ENCODE measurements at places on chromosomes 1 and 21.

DNA sequence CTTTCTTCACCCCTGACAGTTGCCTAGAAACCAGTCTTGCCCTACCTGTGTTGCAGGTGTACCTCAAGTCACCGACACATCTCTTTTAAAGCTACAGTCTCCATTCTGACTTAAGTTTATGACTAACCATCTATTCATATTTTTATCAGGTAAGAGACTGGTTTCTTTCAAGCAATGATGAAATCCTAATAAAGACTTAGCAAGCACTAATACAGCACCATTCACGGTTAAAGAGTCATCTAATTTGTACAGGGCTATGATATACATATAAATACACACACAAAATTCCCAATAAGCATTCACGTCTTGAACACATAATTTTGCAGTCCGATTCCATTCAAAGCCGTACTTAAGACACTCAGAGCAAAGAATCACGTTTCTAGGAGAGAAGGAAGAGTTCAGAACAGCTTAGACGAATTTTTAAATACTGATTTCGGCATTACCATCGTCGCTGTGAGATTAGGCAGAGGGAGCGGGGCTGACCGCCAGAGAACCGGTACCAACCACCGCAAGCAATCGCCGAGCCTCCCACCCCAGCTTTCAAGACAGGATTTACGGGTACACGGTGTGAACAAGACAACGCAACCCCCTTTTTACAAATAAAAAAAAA is 943 bp downstream of the ERRFI1 start:
- peak; percentile 31 for DNase-seq

GRCh38 chr1:169100208-169100607 is 6.3 kb upstream of the ATP1B1 start:
- no peak for DNase-seq

DNA sequence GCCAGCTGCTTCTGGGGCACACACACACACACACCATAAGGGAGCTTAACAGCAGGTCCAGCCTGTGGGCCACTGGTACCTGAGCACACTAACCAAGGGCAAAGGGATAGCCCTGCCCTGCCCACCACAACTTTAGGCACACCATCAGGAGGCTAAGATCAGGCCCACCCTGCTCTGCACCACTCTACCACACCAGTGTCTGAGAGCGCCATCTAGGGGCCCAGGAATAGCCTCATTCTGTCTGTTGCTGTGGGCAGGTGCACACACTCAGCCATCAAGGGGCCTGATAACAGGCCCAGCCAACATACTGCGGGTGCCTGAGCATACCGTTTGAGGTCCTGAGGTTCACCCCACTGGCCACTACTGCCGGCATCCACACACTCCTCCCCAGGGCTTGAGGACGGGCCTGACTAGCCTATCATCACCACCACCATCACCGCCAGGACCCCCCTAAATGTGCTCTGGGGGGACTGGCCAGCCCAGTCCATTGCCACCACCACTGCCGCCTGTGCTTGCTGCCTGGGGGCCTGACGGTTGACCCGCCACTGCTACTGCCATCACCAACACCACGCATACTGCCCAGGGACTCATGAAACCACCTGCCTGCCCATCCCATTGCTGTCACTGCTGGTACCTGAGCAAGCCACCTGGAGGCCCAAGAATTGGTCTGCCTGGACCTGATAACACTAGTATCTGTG is 31.3 kb downstream of the NSL1 start:
- no peak for DNase-seq

- peak; percentile 45 for DNase-seq
Measured at GRCh38 chr21:43352568-43353281, 74.2 kb downstream of the SIK1 start.

DNA sequence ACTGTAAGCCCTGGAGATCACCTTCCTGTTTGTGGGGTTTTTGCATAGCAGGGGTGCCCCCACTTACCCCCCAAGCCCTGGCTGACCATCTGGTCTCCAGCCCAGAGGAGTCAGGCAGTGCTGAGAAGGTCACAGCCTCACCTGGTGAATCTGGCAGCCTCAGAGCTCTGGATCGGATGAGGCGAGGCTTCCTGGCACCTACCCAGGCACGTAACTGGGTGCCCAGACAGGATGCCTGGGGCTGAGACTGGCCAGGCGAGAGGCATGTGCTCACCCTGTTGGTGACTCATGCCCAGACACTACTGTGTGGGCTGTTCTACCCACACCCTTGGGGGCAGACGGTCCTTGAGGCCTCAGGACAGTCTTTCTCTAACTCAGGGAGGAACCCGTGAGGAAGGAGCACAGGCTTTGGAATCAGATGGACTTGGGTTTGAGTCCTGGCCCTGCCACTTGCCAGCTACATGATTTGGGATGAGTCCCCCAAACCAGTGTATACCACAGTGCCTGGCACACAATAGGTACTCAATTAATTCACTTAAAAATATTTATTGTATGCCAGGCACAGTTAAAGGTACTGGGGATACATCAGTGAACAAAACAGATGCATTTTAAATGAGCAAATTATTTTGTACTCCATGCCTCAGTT is 15.1 kb upstream of the PADI3 start:
- peak; percentile 96 for DNase-seq

- DNase-seq = no peak
Measured at GRCh38 chr1:226738995-226739695, at the start of gene ITPKB. Gene ITPKB, minus strand, starts transcription at chr1:226739282. Its CDS starts 1,824 bp downstream, at chr1:226737458.

DNA sequence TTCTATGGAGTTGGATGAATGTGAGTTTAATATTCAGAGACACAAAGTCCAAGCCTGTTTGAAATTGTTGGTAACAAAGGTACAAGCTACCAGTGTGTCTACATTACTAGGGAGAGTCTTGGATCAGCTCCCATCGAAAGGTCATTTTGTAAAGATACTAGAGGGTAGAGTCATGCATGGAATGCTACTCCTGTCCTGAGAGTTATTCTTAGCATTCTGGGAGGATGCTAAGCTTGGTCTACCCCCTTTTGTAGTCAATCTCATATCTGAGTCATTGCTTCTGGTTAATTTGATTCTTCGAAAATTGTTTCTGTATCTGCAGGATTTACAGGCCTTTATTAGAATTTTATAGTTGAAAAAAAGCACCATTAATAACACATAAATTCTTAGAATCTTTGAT is 240.2 kb downstream of the ST6GALNAC3 start:
- no peak for DNase-seq

- no peak for DNase-seq
Measured at GRCh38 chr21:29953072-29953471, 13.3 kb upstream of the GRIK1 start.

DNA sequence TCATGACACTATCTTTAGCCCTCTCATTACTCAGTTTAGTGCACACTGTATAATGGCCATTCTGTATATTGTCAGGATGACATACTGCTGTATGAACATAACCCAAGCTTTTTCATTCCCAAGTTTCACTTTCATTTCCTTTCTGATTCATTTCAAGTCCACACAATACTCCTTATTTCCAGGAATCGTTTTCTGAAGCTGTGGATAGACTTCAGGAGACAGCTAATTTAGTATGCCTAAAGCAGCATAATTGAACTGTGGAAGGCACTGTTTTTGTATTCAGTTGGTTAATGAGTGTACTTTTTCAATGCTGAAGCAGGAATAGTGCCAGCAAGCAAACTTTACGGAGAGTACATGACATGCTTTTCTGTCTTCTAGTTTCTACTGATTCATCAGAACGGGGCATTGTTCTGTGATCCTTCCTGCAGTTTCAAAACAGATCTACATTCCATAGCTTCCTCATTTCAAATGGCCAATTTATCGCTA is 578.5 kb upstream of the ZP4 start:
- peak; percentile 7 for DNase-seq

DNA sequence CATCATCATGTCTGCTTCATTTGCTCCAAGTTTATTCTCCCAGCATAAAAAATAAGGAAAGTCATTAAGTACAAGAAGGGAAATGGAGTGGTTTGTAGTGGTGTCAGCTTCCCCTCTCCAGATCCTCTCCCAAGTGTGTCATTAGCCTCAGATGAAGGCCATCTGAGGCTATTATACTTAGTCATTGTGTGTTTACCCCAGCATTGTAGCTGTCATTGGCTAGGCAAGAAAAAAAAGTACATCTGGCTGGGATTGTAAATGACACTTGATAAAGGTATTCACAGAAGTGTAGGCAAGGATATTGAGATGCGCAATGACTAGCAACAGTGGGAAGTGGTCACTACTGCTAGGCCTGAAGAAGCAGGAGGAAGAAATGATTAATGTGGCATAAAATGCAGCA is 316.9 kb upstream of the SGIP1 start:
- peak; percentile 25 for DNase-seq

GRCh38 chr1:104403883-104404282 is 654.2 kb downstream of the AMY1C start:
- DNase-seq = no peak

Data from Caki2 (cell line).